ENCODE measurements at places on chromosomes 2 and 18.

DNA sequence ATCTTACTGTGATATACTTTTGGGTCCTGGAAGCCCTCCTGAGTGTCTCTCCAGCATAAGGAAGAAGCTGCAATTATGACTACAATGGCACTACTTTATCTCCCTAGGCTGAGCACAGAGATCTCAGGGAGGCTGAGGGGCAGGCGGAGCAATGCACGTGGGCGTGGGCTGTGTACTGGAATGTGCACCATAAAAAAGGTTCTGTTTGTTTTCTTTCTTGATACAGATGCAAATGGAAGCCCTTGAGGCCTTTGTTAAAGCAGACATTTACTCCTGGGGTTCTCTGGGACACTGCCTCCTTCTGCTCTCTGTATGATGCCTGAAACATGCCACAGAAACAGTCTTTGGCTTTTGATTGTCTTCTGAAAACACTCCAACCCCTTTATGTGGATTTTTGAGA is 79.1 kb upstream of the DLX2 start:
- DNase-seq = no peak

- no peak for DNase-seq
Observed at GRCh38 chr18:43507842-43508481, 230.7 kb upstream of the SYT4 start.

- DNase-seq = peak; percentile 61
Observed at GRCh38 chr2:27407798-27408491, 1.4 kb downstream of the PPM1G start.

DNA sequence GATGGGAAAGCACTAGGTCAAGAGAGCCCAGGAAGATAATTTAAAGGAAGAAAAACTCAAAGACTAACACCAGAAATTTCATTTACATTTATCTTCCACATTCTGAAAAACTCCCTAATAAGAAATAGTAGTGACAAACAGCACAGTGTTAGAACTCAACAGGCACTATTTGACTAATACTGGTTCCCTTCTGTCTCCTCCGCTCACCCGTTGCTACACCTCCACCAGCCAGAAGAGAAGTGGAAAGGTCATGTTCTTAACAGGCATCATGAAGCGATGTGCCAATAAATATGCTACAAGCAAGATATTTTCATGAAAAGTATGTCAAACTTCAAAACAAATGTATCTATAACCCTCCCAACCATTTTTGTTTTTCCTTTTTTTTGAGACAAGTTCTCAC is 5.7 kb downstream of the ROCK1 start:
- DNase-seq = no peak

GRCh38 chr2:197893403-197894177 is 89.2 kb downstream of the PLCL1 start:
- no peak for DNase-seq

DNA sequence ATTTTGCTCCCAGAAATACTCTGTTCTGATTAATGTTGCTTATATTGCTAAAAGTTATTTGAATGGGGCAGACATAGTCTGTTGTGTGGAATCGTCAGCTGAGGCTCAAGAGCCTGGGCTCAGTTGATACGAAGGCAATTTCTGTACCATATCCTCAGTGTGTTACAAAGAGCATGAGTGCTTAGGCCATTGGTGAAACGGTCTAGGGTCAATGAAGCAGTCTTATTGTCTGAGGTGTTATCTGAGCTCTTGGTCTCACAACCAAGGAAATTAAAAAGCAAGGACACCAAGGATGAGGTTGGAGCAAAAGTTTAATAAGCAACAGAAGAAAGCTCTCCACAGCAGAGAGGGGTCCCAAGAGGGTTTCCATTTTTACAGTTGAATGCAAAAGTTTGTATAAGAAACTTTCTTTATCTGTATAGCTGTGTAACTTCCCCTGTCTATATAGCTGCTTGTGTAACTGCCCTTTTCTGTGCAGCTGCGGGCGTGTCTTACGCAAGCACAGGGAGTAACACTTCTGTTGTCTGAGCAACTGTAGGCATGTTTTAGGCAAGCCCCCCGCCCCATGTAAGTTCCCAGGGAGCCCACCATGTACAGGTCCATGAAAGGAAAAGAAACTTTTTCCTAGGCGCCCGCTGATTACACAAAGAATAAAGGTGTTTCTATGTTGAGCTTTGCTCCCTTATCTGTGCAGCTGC is 40.6 kb upstream of the DSC1 start:
- DNase-seq = no peak

DNA sequence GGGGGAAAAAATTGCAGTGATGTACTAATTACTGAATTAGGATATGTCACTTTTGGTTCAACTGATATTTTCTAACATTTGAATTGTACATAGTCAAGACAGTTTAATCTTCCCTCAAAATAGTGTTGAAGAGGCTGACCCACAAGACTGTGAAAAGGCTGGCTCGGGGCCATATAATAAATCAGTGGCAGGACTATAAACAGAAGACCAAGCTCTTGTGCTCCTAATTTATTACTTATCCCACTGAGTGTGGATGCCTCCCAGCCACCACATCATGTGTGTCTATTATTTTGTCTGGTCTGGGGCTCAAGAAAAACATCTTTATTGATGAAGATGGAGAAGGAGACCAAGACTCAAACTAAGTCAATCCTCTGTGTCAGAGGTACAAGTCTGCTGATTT is 64.4 kb downstream of the PLEKHM3 start:
- no peak for DNase-seq

DNA sequence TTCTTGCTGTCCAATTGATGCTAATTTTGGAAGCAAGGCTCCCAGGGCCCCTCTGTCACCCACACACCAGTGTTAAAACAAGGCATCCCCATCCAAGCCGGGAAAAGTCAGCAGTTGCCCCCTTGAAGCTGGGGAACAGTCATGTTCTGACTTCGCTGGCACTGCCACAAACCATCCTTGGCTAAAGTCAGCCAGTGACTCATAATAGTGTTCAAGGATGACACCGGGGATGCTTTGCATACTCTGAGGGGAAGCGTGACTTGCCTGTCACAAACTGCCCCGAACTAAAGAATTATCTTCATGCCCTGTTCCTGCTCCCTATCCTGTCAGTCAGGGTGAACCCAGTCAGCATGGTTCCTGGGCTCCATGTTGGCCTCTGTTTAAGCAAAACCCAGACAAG is 37.0 kb downstream of the TGFA start:
- DNase-seq = peak; percentile 75

- DNase-seq = peak; percentile 35
Observed at GRCh38 chr18:62606106-62606505, 83.3 kb downstream of the ZCCHC2 start.

- no peak for DNase-seq
Observed at GRCh38 chr2:82182270-82182669, 1877.7 kb upstream of the LRRTM1 start.

GRCh38 chr2:105541189-105542050 is 142.6 kb upstream of the FHL2 start:
- DNase-seq = no peak

DNA sequence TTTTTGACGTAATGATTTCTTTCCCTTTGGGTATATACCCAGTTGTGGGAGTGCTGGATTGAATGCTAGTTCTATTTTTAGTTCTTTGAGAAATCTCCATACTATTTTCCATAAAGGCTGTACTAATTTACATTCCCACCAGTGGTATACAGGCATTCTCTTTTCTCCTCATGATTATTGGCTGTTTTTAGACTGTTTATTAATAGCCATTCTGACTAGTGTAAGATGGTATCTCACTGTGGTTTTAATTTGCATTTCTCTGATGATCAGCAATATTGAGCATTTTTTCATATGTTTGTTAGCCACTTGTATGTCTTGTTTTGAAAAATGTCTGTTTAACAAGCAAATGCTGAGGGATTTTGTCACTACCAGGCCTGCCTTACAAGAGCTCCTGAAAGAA is 9.2 kb upstream of the CD28 start:
- DNase-seq = no peak

GRCh38 chr2:38528008-38528442 is 74.7 kb downstream of the HNRNPLL start:
- DNase-seq = peak; percentile 83

DNA sequence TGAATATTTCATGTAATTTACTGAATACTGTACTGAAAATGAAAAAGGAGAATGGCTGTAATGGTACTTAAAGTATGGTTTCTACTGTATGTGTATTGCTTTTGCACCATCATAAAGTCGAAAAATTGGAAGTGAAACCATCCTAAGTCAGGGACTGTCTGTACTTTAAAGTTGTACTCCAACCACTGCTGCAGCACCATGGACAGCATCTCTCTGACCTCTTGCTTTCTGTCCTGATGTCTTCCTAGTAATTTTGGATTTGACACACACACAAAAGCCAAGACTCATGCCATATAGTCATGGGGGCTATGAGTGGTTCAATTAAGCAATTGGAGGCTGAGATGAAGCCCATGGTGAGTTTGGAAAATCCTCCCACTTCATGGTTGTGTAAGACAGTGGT is 256.3 kb upstream of the PKDCC start:
- peak; percentile 41 for DNase-seq
